ENCODE measurements at places on chromosomes 13 and 19. TPM values are rescaled to one million over a fixed set of nuclear protein-coding genes. Genes with fewer than 3 reads are reported as not detected.

Gene F2RL3
- 0.24 TPM for total RNA-seq

Gene KCTD12
- 10.0 TPM for total RNA-seq

Gene DIRAS1
- total RNA-seq, result 1.00 TPM

Gene ACP7
- total RNA-seq, result 0.32 TPM

Gene ZNF221
- total RNA-seq, result 0.88 TPM

Gene SLC10A2
- total RNA-seq, result not detected

Gene DIAPH3
- 5.7 TPM for total RNA-seq

Gene ZNF729
- total RNA-seq, result not detected

Gene ZNF417
- 5.7 TPM for total RNA-seq

Gene ZIC5
- total RNA-seq, result not detected

Gene ZNF383
- total RNA-seq, result 4.5 TPM

Gene MAB21L1
- total RNA-seq, result 0.28 TPM

Gene JAK3
- 2.0 TPM for total RNA-seq

Gene RAB3A
- total RNA-seq, result 1.1 TPM

Gene LPAR2
- total RNA-seq, result 7.6 TPM

Gene TMEM59L
- total RNA-seq, result 0.28 TPM

Gene TGDS
- 5.8 TPM for total RNA-seq

Gene CCDC8
- 0.80 TPM for total RNA-seq

Gene KLK10
- 225 TPM for total RNA-seq

Gene GRIN2D
- 0.04 TPM for total RNA-seq

Gene F7
- not detected for total RNA-seq

Gene CGB2
- not detected for total RNA-seq

Gene MISP
- 0.40 TPM for total RNA-seq

Gene FCER2
- total RNA-seq, result 0.20 TPM

Gene PNMA8B
- total RNA-seq, result 0.08 TPM

Gene HPN
- total RNA-seq, result not detected

Gene RAX2
- not detected for total RNA-seq

Gene IGSF23
- total RNA-seq, result not detected

Gene WDR62
- 2.4 TPM for total RNA-seq

Gene SRRM5
- total RNA-seq, result 0.12 TPM

Gene ZFP14
- total RNA-seq, result 1.2 TPM

Gene ZNF835
- 0.04 TPM for total RNA-seq

Gene TGFBR3L
- 0.72 TPM for total RNA-seq

Gene PSPN
- 1.5 TPM for total RNA-seq

Gene FPR1
- 1.2 TPM for total RNA-seq

Gene SMAD9
- 0.68 TPM for total RNA-seq

Gene CLDND2
- total RNA-seq, result 1.1 TPM

Gene BEST2
- not detected for total RNA-seq

Gene GDF15
- 3.9 TPM for total RNA-seq

Gene ZNF563
- 1.7 TPM for total RNA-seq

Gene CEACAM7
- 71.9 TPM for total RNA-seq

Gene KIR2DL1
- not detected for total RNA-seq

Gene SLC17A7
- total RNA-seq, result not detected

Gene OR7D2
- total RNA-seq, result not detected

Gene CD37
- total RNA-seq, result 3.5 TPM

Gene ZNF667
- 0.76 TPM for total RNA-seq

Gene PDX1
- not detected for total RNA-seq

Gene CBLC
- 36.2 TPM for total RNA-seq

Gene ELSPBP1
- not detected for total RNA-seq

Gene WASF3
- 2.0 TPM for total RNA-seq

Gene FARSA
- total RNA-seq, result 46.6 TPM

Gene OR10H4
- total RNA-seq, result not detected

All from esophagus mucosa (tissue), 1 donor.